Vagina (tissue), 2 donors: ENCODE measurements at places on chromosomes 12 and 14. TPM values are rescaled to one million over a fixed set of nuclear protein-coding genes. Genes with fewer than 3 reads are reported as not detected.

DNA sequence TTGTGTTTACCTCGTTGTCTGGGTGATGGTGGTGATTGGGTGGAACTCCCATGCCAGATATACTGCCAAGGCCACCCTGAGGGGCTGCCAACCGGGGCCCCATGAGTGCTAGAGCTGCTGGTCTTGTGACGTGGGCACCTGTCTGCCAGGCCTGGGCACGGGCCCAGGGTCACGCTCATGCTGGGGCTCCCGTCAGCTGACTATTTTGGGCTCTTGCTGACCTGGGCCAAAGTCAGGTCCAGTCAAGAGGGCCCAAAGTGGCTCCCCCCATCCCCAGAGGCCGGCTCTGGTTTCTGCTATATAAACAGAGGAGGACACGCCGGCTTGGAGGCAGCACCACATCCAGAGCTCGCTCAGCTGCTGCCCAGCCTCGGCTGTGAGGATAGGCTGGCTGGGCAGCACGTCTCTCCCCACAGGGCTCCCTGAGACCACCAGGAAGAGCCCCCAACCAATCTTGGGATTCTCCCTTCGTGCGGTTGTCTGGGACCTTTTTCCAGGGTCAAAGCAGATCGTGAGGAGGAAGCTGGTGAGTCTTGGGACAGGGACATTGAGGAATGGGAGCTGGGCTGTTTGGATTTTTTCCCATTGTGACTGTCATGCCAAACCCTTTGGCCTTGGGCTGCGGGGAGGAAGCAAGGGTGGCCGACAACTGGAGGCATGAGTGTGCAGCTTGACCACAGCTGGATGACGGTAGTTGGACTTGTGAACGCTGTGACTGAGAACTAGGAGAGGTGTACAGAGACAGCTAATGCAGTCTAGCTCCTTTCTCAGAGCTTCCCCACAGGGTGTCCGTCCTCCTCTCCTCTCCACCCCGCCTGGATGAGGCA is 7.6 kb upstream of the NR4A1 start:
- H3K4me3 ChIP-seq = no peak overlapping the region
- H3K27ac ChIP-seq = peak overlapping the region; percentile 96
- no peaks in the 10 kb centered on the region for H3K27me3 ChIP-seq
- DNase-seq = no peak

DNA sequence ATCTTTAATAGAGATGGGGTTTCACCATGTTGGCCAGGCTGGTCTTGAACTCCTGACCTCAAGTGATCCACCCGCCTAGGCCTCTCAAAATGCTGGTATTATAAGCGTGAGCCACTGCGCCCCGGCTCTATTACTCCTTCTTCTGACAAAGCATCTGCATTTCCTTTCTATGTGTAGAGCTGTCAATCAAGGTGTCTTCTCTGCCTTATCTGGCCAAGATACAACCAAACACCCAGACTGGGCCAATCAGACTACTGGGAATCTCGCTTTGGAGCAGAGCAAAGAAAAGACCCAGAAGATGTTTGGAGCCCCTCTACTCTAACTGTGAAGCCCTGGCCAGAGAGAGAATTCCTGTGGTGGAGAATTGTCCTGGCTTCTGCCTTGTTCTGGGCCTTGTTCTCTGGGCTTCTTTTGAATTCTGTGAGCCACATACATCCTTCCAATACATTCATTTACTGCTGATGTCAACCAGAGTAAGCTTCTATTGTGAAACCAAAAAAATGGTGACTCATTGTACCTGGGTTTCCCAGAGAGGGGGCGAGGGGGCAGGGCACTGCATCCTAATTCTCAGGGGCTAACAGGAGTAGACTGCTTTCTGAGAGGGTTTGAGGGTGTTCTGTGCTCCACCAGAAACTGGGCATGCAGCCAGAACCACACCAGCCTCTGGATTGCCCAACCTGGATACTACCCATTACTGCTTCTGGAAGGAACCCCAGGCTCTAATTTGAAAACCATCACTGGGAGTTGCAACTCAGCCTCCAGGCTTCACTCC is 18.8 kb upstream of the FLVCR2 start:
- H3K4me1 ChIP-seq = peaks cover 5% of the 10 kb centered on the region
- no peaks in the 10 kb centered on the region for H3K36me3 ChIP-seq
- DNase-seq = no peak
- H3K27me3 ChIP-seq = no peaks in the 10 kb centered on the region

DNA sequence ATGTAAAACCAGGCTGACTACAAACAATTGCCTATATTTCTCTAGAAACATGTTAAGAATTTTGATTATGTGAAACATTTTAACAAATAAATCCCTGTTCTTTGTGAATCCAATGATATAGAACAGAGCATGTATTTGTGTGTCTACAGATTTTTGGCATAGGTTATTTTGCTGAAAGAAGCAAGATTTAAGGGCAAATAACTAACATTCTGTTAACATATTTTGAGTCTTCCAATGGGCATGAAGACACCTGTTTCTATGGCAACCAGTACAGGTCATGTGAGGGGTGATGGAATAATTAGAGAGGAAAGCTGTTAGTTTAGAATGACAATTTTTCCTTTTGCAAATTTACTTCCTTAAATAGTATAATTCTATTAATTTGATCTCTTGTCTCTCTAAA is 8.8 kb downstream of the ART4 start:
- H3K36me3 ChIP-seq = no peaks in the 10 kb centered on the region
- no peak overlapping the region for H3K4me3 ChIP-seq
- H3K27ac ChIP-seq = no peak overlapping the region
- no peak for DNase-seq
- no peaks in the 10 kb centered on the region for H3K27me3 ChIP-seq

DNA sequence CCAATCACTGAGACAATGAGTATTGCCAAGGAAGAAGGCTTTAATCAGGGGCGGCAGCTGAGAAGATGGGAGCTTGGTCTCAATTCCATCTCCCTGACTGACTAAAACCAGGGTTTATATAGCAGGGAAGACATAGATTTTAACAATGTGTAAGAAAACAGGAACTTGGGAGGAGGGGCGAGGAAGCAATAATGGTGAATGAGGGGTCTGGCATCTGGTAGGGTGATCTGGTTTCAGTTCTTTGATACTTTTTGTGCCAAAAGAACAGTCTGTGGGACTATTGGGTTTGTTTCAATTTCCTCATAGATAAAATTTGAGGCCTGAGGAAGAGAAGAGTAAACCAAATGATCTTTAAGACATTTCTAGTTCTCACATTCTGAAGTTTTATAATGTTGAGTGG is 49.2 kb downstream of the FUT8 start:
- H3K4me1 ChIP-seq = peaks cover 8% of the 10 kb centered on the region
- no peaks in the 10 kb centered on the region for H3K36me3 ChIP-seq
- no peaks in the 10 kb centered on the region for H3K27me3 ChIP-seq
- no peak for DNase-seq

Gene DBX2
- not detected for total RNA-seq
